ENCODE measurements at places on chromosomes 5 and 9.

DNA sequence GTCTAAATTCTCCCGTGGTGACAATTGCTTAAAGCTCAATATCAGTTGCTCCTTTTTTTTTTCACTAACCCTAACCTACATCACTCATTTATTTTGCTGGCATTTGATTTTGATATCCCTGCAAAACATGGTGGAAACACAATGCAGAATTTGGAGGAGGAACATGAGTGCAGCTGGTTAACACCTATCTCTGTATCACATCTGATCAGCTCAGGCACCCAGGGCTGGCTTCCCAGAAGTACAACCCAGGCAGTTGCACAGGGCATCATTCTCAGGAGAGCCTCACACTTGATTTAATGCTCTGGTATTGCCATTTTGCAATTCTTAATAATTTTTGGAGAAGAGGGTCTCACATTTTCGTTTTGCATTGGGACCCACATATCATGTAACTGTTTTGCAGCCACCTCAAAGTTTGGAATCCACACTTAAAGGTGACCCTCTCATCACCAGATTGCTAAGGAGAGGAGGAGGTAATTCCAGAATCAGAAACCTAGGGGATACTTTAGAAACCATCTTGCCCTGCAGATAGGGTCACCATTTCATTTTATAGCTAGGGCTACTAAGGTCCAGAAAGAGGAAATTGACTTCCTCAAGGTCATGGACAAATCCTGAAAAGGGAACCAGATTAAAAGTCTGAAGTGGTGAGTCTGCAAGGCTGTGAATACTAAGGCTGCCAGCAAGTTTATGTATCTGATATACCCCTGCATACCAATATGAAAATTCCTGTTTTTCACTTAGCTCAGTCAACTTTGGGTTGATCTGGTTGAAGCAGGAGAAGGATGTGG, 19.3 kb upstream of the ADAM19 start:
- DNase-seq = no peak

DNA sequence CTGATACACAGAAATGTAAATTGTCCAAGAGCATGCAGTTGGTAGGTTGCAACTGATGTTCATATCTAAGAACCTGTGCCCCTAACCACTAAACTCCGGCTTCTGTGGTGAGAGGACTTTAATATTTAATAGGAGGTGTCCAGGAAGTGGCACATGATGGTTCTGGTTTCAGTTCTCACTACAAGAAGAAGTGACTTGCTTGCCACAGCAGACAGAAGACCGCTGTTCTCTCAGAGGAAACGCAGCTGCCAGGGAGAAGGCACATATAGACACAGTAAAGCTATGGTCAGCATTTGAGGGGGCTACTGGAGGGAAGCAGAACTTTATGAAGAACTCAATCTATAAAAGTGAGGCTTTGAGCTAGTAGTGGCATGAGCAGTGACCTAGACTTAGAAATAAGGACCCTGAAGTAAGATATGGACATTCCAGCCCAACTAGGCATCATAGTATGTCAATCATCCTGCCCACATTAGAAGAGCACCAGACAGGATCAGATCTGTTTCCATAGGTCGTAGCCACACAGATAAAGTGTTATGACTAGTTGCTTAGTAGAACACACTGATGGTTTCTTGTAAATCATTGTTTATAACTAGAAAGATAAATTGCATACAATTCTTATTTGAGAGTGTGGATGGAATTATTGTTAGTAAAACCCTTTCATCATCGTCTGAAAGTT, 36.4 kb upstream of the DAB2 start:
- DNase-seq = no peak

GRCh38 chr9:127149463-127150390, 27.3 kb upstream of the ANGPTL2 start:
- no peak for DNase-seq

GRCh38 chr5:169494941-169495548, 88.5 kb upstream of the SPDL1 start:
- DNase-seq = no peak

GRCh38 chr9:123645126-123645525, 284.8 kb downstream of the DENND1A start:
- DNase-seq = no peak

DNA sequence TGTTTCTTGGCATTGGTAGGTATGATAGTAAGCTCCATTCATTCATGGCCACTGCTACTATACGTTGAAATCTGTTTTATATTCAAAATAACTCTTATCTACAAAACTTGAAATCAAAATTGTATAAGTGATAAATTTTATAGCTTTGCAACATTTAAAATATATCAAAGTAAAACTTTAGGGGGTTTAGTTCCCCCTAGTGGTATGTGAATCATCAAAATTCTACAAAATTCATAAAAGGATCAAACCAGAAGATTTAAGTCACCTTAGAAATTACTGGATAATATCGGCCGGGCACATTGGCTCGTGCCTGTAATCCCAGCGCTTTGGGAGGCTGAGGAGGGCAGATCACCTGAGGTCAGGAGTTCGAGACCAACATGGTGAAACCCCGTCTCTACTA, 243.0 kb upstream of the CDH18 start:
- no peak for DNase-seq

DNA sequence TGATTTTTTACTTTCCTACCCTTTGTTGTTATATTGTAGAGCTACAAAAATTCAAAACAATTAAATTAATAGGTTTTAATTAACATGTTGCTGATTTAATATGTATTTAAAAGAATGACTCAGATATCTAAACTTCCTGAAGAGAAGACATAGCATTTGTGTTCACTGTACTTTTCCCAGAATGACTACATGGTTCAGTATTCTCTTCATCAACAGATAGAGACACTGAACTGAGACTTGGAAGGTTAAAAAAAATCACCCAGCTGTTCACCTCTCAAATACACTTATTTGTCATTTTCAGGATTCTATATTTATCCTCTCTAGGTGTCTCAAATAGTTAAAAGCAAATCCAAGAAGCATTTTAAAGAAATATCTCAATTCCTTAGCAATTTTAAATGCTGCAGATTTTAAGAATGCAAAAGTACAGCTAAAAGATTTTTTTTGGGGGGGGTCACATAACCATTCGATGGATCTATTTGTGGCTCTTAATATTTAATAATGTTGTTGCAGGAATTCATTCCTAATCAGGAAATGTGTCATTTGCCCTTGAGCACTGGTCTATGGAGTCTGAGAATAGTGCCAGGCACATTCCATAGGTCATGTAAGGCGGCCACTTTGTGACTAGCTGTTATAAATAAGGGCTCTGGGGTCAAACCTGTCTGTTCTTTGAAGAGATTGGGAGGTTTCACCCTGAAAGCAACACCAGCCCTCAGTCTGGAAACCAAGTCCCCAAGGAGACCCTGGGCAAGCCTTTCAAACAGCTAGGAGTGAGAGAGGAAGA, 463.1 kb downstream of the NR2F1-AS1 start:
- DNase-seq = no peak

DNA sequence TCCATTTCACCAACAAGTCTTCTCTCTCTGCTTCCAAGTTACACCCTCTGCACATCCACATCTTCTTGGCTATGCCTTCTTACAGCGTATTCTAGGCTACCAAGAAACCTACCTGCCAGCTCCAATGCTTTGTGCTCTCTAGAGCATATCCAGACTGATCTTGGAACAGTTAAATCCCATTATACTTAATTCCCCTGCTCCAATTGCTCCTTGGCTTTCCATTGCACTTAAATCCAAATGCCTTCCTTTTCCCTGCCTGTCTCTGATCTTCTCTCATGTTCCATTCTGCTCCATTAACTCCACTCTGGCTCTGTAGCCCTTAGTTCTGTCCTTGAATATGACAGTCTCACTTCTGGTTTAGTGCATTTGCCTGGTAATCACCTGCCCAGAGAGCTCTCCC, 322.4 kb downstream of the LRRC70 start:
- DNase-seq = no peak

GRCh38 chr5:175472378-175472777, 6.0 kb upstream of the SFXN1 start:
- no peak for DNase-seq

GRCh38 chr9:5951686-5952211, 61.1 kb downstream of the MLANA start:
- DNase-seq = no peak

DNA sequence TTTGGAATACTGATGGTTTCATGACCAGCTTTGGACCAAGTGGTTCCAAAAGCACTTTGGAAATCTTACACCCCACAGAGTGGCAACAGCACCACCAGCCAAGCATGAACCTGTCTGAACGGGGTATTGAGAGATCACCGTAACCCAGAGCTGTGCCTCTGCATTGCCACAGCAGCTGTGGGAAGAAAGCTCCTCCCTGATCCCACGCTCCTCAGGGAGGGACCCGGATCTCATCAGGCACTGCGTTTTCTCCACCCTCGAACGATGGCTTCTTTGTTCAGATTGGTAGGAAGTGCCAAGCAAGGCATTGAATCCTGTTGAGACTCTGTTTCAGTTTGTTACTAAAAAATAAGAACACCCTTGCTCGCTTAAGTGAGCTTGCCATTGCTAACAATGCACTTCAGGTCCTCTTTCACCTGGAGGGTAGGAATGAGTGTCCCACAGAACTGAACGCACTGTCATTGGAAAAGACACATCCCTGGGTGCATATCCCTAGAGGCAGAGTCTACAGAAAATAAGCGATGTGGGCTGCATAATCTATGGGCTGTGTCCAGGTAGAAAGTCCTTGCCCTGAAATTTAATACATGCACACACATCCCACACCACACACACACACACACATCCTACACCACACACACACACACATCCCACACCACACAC, 118.0 kb upstream of the ICE1 start:
- DNase-seq = no peak

GRCh38 chr9:21440139-21440538, at the start of gene IFNA1:
Gene IFNA1 (plus strand): TSS chr9:21440439. CDS start chr9:21440508, 69 bp downstream.
- DNase-seq = no peak

GRCh38 chr9:21086538-21086937, 8.8 kb upstream of the IFNB1 start:
- no peak for DNase-seq

DNA sequence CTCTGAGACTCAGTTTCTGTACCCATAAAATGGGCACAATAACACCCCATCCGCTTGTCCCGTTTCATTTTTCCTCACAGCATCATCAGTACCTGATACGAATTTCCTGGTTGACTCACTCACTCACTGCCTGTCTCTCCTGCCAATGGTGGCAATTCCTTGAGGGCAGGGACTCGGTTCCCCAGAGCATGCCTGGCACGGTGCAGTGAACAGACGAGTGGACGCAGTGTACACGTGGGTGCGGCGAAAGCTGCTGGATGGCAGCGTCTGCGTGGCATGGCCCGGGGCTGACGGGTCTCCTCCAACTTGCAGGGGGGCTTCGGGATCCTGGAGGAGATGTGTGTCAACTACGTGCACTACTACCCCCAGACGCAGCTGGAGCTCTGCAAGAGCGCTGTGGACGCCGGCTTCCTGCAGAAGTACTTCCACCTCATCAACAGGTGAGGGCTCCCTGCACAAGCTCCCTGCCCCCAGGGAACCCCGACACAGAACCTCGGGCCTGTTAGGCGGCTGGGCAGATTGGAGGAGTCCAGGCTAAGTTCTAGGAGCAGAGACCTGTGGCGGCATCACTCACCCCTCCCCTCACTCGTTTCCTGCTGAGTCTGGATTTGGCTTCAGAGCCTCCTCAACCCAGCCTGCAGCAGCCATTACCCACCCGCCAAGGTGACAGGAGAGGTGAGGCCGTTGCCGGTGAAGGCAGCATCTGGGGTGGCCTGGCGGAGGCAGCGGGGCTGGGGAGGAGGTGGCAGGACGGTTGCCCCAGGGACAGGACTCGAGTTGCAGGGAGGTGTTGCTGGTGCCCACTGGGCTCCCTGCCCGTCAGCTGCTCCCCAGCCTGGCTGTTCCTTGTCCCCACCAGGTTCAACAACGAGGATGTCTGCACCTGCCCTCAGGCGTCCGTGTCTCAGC, 20.3 kb downstream of the DBH start:
- DNase-seq = no peak

GRCh38 chr5:59845730-59846129, 47.8 kb downstream of the PDE4D start:
- no peak for DNase-seq

- no peak for DNase-seq
Observed at GRCh38 chr5:121478636-121479035, 373.0 kb upstream of the FTMT start.

DNA sequence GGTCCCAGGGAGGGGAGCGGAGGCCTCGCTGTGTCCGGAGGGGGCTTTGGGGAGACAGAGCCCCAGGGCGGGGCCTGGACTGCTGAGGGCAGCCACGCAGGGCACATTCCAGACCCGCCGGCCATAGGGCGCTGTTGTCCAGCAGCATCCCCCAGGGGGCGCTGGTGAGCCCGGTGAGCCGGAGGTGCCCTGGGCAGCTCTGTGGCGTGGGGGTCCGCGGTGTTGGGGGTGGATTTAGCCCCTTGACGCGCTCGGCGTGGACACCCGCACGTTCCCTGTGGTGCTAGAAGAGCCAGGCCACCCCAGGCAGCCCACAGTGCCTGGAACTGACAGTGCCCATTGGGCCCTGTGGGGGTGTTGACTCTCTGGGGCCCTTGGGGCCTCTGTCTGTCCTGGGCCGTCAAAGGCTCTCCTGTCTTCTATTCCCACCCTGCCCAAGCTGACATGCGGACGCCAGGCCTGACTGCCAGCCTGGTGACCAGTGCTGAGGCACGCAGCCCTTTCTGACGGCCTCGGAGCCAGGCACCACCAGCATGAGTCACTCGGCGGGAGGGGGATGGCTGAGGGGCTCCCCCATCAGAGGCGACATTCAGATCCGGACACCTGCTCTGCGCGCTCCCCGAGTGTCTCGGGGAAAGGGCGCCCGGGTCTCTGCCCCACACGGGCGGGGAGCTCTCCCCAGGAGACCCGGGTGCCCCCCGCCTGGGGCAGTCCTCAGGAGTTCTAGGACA, 23.9 kb downstream of the TPPP start:
- no peak for DNase-seq

DNA sequence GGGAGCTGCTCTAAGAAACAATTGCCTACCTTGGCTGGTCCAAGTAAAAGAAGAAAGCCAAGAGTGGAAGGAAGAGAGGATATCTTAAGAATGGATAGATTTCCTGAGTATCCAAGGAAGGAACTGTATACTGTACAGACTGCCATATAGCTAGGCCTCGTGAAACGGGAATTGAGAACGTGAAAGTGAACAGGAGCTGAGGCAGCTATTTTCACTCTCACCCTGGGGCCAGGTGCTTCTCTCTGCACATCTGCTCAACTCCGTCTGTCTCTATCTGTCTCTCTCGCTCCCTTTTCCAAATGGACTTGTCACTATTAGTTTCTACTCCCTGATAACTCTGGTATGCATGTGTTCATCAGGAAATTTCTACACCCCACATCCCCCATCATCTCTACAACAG, 35.9 kb upstream of the TESK1 start:
- no peak for DNase-seq
